Effector memory CD8-positive, alpha-beta T cell (primary cell): ENCODE measurements at places on chromosomes 11 and 22.
A peak's percentile ranks its signal among the peaks of the same experiment; 100 is the strongest.

DNA sequence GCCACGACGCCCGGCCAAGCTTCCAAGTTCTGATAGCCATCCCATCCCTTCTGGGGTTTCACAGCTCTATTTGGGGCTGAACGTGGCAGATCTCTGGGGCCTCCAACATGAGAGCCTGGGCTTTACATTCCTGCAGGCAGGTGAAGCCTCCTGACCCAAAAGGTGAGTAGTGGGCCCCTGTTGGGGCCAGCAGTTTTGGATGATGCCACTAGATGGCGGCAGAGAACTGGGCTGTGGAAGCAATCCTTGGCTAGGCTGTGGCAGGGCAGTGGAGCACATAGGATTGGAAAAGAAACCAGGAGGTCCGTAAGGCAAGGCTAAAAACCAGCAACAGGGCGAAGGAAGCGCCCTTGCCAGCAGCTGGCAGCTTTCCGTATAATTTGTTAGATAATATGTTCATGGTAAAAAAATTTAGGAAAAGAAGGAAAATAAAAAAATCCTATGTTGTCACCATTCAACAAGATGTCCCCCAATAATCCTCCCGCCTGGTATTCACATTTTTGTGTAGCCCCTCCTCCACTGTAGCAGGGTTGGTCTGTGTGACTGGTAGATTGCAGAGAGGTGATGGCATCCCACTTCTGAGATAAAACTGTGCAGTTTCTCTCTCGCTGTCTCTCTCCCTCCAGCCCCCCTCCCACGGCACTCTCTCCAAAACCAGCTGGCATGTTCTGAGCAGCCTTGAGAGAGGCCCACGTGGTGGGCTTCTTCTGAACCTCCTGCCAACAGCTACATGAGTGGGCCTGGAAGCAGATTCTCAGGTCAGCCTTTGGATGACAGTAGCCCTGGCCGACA lies 43.6 kb upstream of the OR4B1 start:
- H3K4me1 ChIP-seq: peaks cover 14% of the 10 kb centered on the region
- H3K4me3 ChIP-seq: no peak overlapping the region
- H3K27me3 ChIP-seq: no peaks in the 10 kb centered on the region
- peaks cover 16% of the 10 kb centered on the region for H3K36me3 ChIP-seq
- H3K27ac ChIP-seq: no peak overlapping the region
- DNase-seq: peak; percentile 44

- no peak overlapping the region for H3K27ac ChIP-seq
- H3K27me3 ChIP-seq: no peaks in the 10 kb centered on the region
- DNase-seq: no peak
- no peak overlapping the region for H3K4me3 ChIP-seq
- no peaks in the 10 kb centered on the region for H3K4me1 ChIP-seq
- peaks cover 36% of the 10 kb centered on the region for H3K36me3 ChIP-seq
These were observed 64.6 kb downstream of the TRIM44 start for GRCh38 chr11:35727140-35727539.

DNA sequence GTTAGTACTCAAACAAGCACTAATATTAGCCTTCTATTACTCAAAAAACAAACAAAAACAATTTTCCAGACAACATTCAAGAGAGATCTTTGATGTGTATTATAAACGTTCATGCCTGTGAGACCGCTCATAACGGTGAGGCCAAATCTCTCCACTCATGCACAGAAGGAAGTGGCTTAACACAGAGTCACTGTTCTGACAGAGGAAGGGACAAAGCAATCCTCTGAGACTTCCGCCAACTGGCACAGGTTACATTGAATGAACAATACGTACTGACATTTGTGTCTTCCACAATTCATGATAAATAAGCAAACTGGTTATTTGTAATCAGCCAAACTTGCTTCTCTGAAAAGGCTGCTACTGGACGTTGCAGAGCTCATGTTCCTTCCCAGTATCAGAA lies 30.5 kb downstream of the CHKA start:
- H3K27me3 ChIP-seq: no peaks in the 10 kb centered on the region
- no peaks in the 10 kb centered on the region for H3K36me3 ChIP-seq
- H3K4me3 ChIP-seq: no peak overlapping the region
- H3K4me1 ChIP-seq: no peaks in the 10 kb centered on the region
- no peak for DNase-seq

- H3K27me3 ChIP-seq: no peaks in the 10 kb centered on the region
- peaks cover 7% of the 10 kb centered on the region for H3K36me3 ChIP-seq
- H3K4me3 ChIP-seq: no peak overlapping the region
- DNase-seq: no peak
These were observed 59.9 kb upstream of the B3GNT6 start for GRCh38 chr11:76974179-76974891.

DNA sequence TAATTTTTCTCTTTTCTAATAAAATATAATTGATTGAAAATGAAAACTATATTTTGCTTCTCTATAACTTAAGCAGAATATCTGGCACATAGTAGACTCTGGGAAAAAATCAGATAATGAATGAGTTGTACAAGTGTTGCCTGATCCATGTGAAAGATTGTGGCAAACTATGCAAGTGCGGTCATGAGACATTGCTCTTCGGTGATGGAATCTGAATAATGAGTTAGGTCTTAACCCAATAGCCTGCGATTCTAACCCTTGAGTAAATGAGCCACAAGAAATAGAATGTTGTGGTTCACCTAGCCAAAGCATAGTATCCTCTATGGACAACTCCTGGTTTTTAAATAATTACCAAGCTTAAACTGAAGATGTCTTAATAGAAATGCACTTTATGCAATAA lies 333.7 kb upstream of the LUZP2 start:
- H3K4me1 ChIP-seq: no peaks in the 10 kb centered on the region
- no peak overlapping the region for H3K4me3 ChIP-seq
- no peaks in the 10 kb centered on the region for H3K27me3 ChIP-seq
- no peak overlapping the region for H3K27ac ChIP-seq
- no peaks in the 10 kb centered on the region for H3K36me3 ChIP-seq

DNA sequence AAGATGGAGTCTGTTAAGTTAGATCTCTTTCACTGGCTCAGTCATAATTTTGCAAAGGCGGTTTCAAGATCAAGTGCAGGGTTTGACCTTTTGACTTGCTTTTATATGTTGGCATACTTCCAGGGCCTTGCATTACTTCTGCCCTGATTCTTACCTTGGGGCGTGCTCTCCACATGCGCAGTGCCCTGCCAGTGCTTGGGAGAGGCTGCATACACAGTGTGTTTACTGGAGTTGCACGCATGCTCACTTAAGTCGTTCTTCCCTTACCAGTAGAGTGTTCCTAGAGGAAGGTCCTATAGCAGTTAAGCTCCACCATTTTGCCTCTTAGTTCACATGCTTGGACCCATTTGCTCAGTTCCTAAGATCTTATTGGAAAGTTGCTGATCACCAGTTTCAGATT lies 21.0 kb upstream of the TMEM123 start:
- peak overlapping the region; percentile 13 for H3K27ac ChIP-seq
- H3K36me3 ChIP-seq: peaks cover 4% of the 10 kb centered on the region
- DNase-seq: no peak
- H3K4me3 ChIP-seq: no peak overlapping the region

DNA sequence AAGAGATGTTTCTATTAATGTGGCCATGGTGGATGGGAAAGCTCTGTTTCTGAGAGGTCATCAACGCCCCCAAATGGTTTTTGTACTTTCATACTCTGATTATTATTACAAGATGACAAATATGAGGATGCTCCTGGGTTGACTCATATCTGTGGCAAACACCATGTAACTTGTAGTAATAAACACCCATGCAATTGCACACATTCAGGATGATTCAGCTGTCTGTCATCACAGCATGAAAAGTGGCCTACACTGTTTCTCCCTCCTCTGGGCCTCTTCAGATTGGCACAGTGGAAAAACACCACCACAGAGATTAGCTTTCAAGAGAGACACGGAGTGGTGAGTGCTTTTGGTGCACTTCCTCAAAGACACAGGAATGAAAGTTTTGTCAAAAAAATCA lies 85.4 kb downstream of the MTNR1B start:
- H3K27ac ChIP-seq: no peak overlapping the region
- H3K36me3 ChIP-seq: no peaks in the 10 kb centered on the region
- no peak for DNase-seq
- no peaks in the 10 kb centered on the region for H3K4me1 ChIP-seq
- H3K4me3 ChIP-seq: no peak overlapping the region

DNA sequence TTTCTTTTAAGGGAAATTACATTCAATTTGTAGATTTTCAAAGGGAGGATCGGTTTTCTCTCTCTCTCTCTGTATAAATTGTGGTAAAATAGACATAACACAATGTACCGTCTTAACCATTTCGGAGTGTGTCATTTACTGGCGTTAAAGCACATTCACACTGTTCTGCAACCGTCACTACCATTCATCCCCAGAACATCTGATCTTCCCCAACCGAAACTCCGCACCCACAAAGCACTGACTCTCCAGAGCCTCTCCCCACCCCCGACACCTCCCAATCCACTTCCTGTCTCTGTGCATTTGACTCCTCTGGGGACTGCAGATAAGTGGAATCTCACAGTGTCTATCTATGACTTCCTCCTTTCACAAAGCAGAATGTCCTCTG lies 15.9 kb upstream of the GRAMD4 start:
- peaks cover 15% of the 10 kb centered on the region for H3K4me1 ChIP-seq
- peak overlapping the region; percentile 80 for H3K4me3 ChIP-seq
- H3K36me3 ChIP-seq: peaks cover 4% of the 10 kb centered on the region
- H3K27ac ChIP-seq: peak overlapping the region; percentile 89

DNA sequence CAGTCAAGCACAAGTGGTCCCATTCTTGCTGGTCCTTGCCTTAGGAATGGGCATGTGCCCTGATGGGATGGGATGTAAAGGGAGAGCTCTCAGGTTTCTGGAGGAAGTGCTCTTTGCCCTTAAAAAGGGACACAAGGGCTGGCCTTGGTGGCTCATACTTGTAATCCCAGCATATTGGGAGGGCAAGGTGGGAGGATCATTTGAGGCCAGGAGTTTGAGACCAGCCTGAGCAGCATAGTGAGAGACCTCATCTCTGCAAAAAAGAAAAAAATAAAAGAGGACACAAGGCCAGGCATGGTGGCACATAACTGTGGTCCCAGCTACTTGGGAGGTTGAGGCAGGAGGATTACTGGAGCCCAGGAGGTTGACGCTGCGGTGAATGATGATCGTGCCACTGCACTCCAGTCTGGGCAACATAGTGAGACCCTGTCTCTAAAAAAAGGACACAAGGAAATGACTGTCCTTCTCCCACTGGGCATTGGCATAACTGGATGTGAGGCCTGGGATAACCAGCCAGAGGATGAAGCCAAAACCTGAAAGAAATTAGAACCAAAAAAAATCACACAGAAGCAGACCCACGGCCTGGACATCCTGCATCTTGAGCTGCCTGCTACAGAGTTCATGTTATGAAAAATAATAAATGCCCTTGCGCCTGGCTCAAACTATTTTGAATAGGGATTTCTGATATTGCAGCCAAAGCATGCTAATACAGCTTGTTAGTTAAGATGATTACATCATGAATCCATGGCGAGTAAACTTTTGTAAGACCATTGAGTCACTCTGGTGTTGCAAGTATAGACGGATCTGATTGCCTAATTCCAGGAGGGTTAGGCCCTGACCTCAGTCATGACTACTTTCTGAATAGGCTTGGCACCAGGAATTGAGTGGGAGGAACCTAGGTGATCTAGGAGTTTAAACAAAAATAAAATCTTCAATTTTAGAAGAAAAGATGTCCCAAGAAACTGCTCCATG lies 12.9 kb upstream of the CRKL start:
- no peaks in the 10 kb centered on the region for H3K4me1 ChIP-seq
- no peak overlapping the region for H3K27ac ChIP-seq
- no peak overlapping the region for H3K4me3 ChIP-seq
- peaks cover 6% of the 10 kb centered on the region for H3K36me3 ChIP-seq
- no peaks in the 10 kb centered on the region for H3K27me3 ChIP-seq
- DNase-seq: no peak
